Esophagus squamous epithelium (tissue), 5 donors: ENCODE measurements at places on chromosomes 7 and 10.

DNA sequence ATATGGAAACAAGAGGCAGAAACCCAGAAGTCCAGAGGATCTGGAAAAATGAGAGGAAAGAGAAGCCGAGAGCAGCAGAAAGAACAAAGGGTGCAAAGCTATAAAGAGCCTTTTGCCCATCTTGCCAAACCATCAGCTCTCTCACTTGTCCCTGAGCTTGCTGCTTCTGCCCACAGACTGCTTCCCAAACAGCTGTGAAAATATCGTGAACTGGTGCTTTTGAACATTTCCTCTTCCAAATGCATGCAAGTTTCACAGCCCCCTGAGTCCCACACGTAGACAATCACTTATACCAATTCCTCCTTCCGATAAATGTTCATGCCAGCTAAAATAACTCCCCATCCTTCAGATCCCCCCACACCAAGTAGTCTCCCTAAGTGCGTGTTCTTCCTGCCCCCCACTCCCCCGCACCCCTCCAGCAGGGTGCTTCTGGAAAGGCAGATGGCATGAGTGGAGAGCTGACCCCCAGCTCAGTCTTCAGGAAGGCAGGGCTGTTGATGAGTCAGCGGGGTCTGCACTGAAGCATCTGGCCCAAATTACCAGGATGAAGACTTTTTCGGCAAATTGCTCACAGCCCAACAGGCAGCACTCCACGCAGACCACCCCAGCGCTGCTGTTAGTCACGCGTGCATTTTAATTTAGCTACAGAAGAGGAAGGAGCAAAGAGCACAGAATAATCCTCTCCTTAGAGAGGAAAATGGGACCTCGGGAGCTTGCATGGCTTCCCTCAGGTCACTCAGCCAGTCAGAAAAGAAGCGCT is 76.1 kb upstream of the KCNMA1 start:
- no peak for DNase-seq

DNA sequence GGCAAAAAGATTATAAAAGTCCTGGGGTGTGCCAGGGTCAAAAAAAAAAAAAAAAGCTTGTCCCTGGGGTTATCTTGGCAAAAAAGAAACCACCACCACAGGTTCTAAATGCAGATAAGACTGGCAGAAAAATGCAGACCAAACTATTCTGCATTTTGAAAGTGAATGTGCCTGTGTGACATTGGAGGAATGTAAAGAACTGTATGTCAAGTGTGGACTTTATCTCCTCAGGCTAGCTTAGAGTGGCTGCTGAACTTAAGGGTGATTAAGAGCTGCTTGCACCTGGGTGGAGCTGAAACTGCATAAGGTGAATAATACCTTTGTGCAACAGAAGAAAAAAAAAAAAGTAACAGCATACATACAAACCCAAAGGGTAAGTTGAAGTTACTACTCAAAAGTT is 1.3 kb upstream of the NAPEPLD start:
- no peak for DNase-seq

DNA sequence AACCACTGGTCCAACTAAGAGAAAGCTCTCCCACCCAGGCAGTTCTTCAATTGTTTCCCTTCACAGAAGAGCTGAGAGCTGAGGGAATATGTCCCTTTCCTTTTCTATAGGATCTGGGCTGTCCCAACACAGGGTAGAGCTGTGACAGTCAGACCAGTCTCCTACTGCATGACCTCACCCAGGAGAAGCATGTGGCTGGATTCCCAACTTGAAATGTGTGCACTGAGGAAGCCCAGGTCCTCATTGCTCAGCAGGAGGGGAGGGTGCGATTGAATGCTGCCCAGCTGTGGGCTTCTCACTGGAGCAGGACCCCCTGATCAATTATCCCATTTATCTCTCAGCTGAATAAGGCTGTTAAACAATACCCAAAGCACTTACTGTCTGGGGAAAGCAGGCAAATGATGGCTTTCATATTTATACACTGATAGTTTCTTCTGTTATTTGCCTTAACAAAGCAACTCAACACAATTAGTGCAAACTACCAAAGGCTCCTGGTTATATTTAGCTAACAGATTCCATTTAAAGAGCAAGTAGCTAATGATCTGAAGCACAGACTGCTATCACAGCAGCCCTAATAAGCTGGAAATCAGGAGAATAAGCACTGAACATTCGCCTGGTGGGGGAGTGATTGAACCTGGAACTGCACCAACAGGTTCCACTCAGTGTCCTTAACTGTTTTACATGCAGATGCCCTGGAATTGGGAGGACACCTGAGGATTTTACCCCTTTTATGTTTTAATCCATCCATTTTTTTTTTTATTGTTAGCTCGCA is 508.8 kb downstream of the CCSER2 start:
- no peak for DNase-seq

DNA sequence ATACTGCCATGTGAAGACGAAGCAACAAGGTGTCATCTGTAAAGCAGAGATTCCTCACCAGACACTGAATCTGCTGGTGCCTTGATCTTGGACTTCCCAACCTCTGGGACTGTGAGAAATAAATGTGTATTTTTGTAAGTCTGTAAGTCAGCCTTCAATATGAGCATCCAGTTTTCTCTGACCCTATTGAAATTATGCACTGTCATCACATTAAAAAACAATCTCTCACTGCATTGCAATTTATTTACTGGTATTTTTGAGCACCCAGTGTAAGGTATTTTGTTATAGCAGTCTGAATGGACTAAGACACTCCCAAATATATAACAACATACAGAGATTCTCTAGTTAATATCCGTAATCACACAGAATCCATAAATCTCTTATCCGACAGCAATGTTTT is 77.5 kb upstream of the CDK6 start:
- no peak for DNase-seq

- DNase-seq, result no peak
These were observed 458.6 kb downstream of the INHBA start for GRCh38 chr7:41244246-41244645.

GRCh38 chr7:114784177-114784576 is 137.7 kb upstream of the MDFIC start:
- no peak for DNase-seq

DNA sequence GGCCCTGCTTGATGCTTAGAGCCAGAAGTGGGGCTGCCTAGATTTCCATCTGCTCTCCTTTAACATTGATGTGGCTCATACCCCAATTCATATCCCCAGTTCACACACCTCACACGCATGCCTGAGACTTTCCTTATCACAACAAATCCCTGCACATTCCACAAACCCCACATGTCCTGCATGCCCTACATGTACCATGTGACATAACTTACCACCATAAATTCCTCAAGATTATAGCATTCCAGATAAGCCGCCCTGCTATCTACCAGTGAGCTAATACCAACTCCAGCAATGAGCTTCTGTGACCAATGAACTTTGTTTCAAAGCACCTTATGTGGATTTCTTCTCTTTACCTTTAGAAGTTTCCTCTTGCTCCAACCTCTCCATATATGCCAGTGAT is 104.7 kb upstream of the RAB11FIP2 start:
- DNase-seq, result no peak

DNA sequence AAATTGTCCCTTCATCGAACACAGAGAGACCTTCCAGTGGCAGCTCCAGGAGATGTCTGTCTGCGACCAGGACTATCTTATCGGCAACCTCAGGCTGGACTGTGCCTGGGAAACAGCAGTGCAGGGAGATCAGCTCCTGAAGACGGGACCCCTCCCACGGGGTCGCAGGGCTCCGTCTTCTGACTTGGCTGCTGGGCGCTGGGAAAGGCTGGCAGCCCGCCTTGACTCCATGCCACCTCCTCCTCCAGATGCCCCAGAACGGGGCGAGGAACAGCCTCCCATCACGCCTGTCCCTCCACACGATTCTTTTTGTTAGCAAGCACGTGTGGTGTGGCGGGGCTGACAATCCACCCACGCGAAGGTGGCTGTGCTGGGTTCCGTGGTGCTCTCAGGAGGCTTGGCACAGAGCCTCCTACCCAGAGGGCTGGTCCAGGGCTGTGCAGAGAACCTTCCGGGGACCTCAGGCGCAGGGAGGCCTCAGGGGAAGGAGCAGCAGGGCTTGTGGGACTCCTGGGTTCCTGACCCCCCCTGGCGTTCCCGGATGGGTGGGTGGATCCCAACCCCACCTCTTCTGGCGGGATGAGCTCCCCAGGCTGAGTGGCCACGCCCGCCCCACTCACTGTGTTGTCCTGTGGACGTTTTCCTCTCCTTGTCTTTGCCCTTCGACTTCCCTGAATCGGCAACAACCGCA is 47.6 kb upstream of the NKX6-2 start:
- DNase-seq, result no peak

DNA sequence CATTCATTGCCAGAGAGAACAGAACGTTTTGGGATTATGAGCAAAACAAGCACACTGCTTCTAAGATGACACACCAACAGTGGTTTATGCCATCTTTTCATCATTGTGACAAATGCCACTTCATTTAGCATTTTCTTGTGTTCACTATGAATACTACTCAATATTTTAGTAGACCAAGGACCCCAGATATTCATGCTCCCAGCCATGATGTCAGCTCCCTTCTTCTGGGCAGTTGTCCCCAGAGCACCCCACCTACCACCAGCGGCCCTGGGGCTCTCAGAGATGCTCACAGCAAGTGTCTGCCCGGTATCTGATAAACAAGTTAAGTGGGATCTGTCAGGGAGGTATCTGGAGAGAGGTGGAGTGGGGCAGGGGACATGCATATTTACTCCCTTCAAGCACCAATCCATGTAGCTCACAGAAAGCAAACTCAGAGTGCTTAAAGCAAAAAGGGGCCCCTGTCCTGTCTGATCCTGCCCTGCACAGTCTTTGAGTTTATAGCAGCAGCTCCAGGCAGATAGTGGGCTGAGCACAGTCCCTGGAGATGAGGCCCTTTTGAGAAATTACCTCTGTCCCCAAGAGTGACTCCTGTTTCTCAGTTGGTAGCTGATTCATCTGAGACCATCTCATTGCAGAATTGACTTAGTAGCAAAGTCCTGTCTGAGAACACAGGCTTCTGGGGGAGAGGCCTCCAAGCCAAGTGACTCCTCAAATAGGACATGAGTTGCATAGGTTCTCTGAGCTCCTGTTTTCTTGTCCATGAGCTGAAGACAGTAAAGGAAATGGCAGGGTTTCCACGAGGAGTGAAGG is 281.8 kb upstream of the KLF6 start:
- DNase-seq, result no peak

- DNase-seq, result no peak
These were observed 254.9 kb upstream of the NPY start for GRCh38 chr7:24029068-24029467.

- DNase-seq, result no peak
These were observed 46.0 kb downstream of the INSIG1 start for GRCh38 chr7:155343661-155344121.

- DNase-seq, result no peak
These were observed 71.6 kb downstream of the NKX6-2 start for GRCh38 chr10:132714096-132714985.

DNA sequence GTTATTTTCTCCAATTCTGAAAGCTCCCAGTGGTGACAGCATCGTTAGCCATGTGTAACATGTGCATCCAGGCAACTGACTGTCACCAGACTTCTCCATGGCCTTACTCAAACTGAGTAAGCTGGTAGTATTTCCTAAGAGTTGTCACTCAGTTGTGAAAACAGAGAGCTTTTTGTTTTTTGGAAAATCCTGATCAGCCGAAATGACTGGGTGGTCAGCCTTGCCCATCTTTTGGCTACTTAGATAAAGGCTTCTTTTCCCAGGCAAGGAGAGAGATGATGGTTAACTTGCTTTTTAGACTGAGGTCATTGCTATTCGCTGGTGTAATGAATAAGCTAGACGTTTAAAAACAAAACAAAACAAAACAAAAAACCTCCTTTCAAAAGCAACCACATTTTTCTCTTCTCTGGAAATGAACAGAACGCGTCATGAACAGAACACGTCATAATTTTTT is 159.5 kb upstream of the KLF14 start:
- DNase-seq, result no peak

DNA sequence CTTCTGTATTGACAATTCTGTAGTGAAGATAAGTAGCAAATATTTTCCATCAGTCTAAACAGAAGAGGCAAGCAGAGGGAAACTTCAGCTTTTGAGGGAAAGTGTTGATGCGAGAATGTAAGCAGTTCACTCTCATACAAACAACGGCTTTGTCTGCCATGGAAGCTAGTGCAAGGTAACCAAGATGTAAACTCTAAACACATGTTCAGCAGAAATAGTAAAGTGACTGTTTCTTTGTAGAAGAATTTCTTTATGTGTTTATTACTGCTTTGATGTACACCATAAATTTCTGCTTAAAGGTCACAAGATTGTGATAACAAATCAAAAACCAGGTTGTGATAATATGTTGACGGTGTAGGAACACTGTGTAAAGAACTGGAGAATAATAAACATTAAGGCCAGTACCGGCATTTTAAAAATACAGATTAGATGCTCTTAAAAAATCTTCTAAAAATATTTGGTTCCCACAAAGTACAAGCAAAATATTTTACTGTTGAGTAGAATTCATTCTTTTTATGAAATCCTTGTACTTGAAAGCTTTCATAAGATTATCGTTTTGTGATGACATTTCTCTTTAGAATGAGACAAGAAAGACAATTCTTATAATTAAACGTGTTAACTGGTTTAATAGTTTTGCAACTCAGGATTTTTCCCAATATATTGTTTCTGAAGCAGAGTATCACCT is 34.2 kb downstream of the SEMA3C start:
- no peak for DNase-seq

- no peak for DNase-seq
These were observed 37.4 kb upstream of the ABCB4 start for GRCh38 chr7:87512906-87513305.

DNA sequence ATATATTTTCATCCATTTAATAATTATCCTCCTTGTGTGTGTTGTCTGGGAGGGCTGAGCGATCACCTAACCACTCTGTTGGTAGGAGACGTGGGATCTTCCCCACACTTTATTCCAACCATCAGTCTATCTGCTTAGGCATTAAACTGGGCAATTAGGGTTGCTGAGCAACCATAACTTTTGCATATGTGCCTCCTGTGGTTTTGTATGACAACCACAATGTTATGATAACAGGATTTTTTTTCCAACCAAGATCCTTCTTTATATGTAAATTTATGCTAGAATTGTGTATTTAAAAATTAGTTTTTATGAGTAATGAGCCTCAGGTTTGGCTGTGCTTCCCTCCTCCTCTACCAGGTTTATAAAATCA is 495.0 kb upstream of the MGMT start:
- DNase-seq, result no peak

DNA sequence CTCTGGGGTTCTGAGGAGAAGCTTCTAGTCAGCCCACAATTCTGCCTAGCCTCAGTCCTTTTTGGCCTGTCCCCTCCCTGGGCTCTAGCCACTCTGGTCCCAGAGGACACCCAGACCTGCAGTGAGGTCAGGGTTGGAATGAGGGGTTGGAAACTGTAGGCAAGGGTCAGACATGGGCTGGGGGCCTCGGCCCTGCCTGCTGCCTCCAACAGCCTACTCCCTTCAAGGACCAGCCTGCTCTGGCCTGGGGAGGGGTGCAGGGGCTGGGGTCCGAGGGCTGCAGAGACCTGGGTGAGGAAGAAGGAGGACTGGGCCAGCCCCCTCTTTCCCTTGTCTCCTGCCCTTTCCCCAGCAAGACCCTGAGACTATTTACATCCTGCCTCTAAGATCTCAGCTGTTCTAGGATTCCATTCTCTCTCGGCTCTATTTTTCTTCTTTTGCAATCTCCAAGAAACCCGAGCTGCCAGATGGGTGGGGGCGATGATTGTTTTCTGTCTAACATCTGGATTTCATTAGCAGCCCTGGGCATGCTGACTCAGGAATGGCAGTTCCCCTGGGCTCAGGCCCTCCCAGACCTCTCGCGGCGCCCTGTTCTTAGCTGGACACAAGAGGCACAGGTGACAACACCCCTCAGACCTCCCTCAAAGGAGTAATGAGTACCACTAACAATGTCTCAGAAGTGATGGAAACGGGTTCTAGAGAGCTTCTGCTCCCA is 23.1 kb downstream of the ZCCHC24 start:
- no peak for DNase-seq

GRCh38 chr10:101033276-101033675 is 2.2 kb downstream of the SFXN3 start:
- no peak for DNase-seq

GRCh38 chr7:112505495-112505894 is 24.7 kb downstream of the LSMEM1 start:
- DNase-seq, result no peak
